ENCODE measurements at places on chromosomes 3 and 15.
A peak's percentile ranks its signal among the peaks of the same experiment; 100 is the strongest.

- DNase-seq = no peak
These were observed 156.9 kb upstream of the PRICKLE2 start for GRCh38 chr3:64382153-64382552.

GRCh38 chr15:93417156-93417555, 328.1 kb upstream of the RGMA start:
- DNase-seq = no peak

DNA sequence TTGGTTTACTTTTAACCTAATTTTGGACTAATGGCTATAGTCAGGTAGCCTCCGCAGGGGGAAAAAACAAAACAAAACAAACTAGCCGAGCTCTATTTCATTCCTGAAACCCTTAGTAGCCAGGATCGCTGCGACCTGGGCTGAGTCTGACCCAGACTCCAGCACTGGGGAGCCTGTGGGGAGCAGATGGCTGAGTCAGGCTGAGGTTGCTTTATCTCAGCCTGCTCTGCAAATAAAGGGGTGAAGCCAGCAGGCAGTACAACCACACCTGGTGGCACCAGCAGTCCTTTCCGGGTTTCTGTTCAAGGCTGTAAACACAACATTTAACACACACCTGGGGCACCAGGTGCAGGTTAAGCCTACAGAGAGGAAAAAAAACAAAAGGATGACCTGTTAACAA, 27.3 kb downstream of the ABHD2 start:
- DNase-seq = no peak

DNA sequence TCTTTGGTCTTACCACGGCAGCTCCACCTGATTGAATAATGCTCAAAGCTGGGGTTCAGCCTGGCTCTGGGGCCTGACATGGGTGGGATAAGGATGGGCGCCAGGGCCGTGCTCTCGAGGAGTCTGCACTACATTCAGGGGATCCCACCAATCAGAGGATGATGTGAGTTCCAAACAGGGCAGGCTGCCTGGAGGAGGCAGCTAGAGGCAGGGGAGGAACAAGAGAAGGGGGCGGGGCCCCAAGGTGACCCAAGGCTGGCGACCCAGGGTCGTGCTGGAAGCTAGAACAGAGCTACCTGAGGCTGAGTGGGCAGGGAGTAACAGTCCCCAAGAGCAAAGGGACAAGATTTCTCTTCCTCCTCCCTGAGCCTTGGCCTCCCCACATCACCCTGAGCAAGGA, 56.1 kb downstream of the PCSK6 start:
- DNase-seq = no peak

DNA sequence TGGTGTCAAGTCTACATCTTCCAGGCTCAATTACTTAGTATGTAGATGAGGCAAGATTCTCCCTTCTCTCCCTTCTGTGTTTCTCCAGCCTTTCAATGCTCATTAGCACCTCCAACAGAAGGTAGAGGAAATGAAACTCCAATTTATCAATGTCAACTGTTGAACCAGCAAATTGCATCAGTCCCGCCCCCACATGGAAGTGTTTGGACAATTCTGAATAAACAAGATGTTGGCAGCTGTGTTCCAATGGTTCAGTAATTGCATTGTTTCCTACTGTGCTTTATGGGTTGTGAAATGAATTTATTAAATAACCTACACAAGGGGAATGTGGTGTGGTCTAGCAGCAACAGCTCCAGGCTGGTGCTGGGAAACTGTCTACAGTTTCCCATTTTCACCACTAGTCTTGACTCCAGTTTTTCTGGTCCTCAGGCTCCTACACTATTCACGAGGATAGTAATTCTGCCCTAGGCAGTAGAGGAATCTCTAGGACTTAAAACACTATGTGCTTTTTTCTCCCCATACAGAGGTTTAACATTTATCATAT, 91.9 kb downstream of the MB21D2 start:
- DNase-seq = no peak

DNA sequence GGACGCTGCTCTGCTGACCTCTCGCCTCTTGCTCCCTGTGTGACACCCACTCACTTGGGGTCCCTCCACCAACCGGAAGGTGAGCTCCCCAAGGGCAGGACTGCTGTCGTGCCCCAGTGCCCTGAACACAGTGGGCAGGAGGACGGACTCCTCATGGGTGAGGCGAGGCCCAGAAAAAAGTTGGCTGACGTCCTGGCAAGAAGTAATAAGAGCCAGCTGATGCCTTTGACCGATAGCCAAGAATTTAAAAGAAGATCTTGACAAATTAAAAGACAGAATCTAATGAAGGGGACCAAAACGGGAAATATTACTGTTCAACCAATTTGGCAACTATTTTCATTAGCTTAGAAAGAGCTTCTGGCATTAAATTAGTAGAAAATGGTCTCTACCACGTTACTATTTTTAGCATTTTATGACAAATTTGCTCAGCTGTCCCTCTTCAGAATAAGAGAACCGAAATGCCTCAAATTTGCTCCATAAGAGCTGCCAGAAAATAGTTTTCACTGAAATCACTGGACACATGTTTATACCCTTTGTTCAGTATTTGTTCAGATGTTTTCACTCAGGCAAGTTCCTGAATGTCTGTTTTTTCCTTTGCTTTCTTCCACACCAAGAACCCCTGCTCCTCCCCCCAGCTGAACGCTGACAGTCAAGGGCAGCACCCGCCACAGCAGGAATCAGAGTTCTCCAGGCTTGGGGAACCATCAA, 60.5 kb downstream of the XXYLT1 start:
- no peak for DNase-seq

DNA sequence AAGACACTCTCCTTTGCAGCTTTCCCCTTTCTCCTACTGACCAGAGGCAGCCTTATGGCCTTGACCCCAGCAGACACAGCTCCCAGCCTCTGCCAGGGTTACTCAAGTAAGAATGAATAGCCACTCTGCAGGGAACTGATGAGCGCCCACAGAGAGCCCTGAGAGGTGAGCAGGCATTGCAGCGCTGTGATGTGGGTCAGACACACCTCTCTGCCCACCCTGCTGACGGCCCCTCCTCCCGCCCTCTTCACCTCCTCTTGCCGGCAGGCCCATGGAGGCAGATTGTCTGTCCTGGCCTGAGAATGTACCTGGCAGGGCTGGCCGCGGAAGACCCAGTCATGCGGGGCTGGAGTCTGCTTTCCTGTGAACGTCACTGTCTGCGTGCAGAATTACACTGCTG, 512.6 kb upstream of the PPP2R3A start:
- no peak for DNase-seq

DNA sequence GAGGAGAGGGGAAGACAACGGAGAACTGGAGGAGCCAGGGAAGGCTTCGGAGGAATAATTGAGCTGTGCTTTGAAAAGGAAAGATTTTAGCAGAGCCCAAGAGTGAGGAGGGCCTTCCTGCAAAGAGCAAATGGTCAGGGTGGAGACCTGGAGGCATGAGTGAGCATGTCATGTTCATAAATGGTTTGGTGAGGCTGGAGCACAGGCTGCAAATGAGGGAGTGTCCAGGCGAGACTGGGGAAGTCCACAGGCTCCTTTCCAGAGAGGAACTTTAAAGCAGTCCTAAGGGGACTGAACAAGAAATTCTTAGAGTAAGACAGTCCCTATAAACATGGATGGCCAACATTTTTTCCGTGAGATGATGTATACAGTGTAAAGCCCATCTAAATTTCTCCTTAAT, 108.8 kb downstream of the THSD4 start:
- DNase-seq = no peak

GRCh38 chr3:190120269-190121060, at the start of gene P3H2:
P3H2 (minus strand) TSS chr3:190120897; CDS start chr3:190120731, 166 bp downstream.
- DNase-seq = peak; percentile 81

- DNase-seq = no peak
These were observed at the start of gene LIPH for GRCh38 chr3:185552358-185552877. LIPH (minus strand) TSS chr3:185552588; CDS start chr3:185552471, 117 bp downstream.

DNA sequence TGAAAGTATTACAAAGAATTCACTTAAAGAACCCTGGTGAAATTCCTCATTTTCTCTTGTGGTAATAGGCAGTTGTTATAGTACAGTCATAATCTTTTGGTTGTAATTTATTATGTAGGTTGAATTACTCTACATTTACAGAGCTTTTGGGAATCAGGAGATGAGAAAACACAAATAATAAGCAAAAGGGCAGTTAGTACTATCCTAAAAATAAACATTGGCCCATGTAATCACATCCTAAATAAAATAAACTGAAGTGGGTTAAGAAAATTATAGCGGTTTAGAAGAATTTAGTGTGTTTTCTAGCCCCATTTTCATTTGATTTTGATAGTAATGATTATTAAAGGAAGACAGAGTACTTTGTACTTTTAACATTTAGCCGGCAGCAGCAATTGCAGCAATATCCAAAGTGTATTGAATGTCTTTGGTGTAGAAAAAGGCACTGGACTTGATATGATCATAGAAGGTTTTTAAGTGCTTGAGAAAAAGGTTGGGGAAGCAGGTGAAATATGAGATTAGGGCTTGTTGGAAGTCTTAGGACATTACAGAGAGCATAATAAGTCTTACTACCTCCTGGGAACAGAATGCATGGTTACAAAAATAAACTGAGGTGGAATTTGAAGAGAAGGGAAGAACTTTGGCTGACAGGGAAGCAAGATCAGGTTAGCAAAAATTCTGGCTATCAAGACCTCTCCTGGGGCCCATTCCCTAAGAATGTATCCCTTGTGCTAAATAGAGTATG, 79.9 kb downstream of the MBNL1 start:
- no peak for DNase-seq

DNA sequence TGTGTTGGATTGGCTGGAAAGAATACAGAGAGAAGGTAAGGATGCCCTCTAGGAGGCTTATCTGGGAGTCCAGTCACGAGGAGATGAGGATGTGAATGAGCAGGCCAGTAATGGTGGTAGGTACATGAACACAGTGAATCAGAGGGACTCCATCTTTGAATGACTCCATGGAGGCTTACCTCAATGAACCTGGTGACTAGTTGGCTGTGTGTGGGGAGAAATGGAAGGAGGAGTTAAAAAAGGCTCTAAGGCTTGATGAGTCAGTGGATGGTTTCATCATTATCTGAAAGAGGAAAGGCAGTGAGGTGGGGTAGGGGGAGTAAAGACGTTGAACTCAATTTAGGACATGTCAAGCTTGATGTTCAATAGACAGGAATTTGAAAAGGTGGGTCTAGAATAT, 61.1 kb downstream of the KCNAB1 start:
- no peak for DNase-seq

DNA sequence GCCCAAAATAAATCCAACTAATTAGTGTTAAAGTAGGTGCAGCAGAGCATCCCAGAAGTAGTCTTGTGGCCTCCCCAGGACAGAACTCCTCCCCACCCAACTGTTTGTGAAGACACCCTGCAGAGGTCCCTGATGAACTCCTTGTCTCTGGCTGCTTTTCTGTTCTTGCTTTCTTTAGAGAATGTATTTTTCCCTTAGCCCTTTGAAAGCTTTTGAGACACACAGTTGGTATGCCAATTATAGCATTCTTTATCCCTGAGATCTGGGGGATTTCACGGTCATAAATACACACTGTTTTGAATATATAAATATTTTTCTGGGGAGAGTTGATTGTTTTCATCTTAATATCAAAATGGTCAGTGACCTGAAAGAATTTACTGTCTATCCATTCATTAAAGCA, 9.8 kb downstream of the TFG start:
- no peak for DNase-seq

DNA sequence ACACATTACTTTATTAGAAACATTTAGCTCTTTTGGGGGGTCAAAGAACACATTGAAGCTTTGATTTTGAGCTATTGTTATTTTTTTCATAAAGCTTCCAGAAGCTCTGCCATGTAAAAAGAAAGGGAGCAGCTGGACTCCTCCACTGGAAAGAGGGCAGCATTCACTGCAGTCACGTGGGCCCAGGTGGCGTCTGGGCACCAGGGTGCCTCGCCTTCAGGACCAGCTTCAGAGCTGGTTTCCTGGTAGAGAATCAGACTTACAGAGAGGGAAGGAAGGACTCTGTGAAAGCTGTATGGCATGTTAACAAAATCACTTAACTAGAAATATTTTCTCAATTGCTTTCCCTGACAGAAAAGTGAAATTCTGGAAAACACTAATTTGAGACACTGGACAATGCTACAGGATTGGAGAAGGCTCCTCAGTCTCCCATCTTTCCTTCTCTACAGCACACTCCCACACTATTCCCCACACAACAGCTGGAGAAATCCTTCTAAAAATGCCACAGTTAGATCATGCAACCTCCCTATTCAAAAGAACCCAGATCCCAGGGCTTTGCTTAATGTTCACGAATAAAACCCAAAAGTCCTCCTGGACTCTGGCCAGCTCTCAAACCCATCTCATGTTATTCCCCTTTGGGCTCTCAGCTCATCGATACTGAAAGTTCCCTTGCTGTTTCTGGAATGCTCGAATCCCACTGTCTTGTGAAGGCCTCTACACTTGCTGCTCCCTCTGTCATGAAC, 83.2 kb downstream of the NFKBIZ start:
- DNase-seq = no peak

DNA sequence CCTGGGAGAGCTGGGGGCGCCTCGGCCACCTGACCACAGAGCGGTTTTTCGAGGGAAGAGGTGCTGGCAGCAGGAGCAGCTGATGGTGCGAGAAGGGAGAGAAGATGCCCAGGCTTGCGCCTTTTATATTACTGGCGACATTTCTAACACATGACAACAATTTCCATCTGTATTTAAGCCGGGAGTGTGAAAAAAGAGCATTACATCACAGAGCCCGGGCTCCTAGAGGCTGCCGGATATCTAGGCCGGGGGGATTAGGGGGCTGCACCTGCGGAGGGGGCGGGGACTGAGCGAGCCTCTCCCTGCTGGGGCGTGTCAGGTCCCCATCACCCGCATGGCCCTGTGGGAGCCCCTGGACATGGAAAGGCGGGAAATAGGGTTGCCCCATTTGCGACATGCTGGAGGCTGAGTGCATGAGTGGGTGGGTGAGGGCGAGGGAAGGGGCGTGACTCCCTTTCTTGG, 440.7 kb downstream of the MAGI1 start:
- DNase-seq = peak; percentile 84

DNA sequence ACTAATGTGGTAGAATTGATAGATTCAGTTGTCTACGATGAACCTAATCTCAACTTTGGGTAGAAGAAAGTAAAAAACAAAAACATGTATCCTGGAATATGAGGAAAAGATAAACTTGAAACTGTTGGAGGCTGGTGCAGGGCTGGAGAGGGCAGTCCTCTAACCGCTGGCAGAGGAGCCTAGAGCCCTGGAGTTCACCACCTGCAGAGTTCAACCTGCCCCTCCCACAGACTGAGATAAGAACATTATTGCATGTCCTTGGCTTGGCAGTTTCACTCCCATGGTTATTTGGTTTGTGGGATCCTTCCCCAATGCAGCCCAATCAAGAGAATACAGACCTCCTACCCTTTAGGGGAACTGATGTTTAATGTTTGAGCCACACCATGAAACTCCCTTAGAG, 53.2 kb upstream of the GATM start:
- DNase-seq = no peak

DNA sequence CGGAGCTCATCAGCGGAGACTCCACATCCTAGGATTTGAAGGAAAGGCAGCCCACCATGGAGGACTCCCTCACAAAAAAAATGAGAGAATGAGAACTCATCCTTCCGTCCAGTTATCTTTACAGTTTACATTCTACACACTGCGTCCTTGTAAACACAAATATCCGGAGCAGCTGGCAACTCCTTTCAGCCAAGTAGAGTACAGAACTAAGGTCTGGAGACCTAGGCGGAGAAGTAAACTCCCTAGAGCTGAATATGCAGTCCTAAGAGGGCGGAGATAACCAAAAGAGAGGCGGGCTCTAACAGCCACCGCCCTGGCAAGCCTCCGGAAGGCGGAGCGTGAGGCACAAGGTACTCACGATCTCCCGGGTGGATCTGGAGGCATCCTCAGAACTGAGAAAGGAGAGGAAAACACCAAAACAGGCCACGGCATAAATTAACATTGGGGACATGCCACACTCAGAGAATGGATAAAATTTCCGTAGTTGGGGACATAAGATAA, 924 bp upstream of the SIN3A start:
- peak; percentile 91 for DNase-seq

Data from posterior cingulate gyrus (tissue), 11 donors.